Activated CD8-positive, alpha-beta memory T cell treated with anti-CD3 and anti-CD28 coated beads for 48 hours (primary cell): ENCODE measurements at places on chromosomes 12 and 14.

GRCh38 chr14:35844494-35844893 lies 18.4 kb downstream of the BRMS1L start:
- no peak for DNase-seq

- DNase-seq = no peak
Observed at GRCh38 chr12:54037360-54038283, 4.8 kb downstream of the HOXC5 start.

- DNase-seq = no peak
Observed at GRCh38 chr12:6233121-6233971, 33.1 kb downstream of the CD9 start.

- no peak for DNase-seq
Observed at GRCh38 chr12:114163771-114164170, 197.6 kb upstream of the RBM19 start.

DNA sequence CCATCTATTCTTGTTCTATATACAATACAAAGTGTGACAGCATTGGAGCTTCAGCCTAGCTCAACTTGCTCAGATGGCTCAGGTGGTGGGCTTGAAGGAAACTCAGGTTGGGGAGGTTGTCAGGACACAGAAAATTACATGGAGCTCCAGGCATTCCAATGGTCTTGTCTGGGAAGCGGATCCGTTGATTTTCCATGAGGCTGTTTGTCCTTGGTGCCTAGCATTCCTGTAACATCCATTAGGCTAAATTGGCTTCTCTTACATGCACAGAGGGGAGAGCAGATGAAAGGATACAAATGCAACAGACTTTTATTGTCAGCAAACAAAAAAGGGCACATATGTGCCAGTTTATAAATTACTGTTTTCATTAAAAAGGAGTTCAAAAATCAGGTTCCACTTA lies 75.5 kb upstream of the OTX2 start:
- no peak for DNase-seq

GRCh38 chr14:90093942-90094595 lies 32.3 kb downstream of the KCNK13 start:
- DNase-seq = no peak

DNA sequence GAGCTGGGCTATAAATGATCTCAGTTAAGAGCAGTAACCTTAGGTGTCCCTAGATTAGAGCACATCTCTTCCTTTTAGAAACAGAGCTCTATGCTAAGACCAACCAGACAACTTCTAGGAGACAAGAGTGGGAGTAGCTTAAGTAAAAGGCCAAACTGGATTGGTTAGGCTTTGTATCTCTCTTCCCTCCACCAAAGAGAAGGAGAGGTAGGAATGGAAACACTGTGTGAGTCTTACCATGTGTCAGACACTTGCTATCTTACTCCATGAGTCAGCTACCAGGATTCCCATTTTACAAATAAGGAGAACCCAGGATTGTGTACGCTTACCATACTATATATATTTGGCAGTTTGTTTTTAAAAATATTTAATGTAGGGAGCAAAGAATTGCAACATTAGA lies 122.9 kb downstream of the PAX9 start:
- DNase-seq = no peak

GRCh38 chr14:33464254-33464962 lies 486.5 kb downstream of the EGLN3 start:
- no peak for DNase-seq

DNA sequence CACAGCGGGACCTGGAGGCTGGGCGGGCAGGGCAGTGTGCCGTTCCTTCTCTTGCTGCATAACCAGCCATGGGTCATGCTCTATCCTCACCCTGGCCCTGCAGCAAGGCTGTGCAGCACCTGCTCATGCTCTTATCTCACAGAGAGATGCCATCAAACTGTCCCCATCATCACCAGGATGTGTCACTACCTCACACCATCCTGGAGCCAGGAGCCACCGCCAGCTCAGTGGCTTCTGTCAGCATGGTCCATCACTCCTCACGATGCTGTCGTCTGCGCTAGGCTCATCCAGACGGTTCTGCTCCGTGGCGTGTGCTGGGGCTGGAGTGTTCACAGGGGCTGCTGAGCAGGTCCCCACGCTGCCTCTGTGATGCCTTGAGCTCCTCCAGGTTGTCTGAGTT lies 77.2 kb upstream of the DYNC1H1 start:
- no peak for DNase-seq
